Keratinocyte (primary cell): ENCODE measurements at places on chromosomes 16 and 17.

DNA sequence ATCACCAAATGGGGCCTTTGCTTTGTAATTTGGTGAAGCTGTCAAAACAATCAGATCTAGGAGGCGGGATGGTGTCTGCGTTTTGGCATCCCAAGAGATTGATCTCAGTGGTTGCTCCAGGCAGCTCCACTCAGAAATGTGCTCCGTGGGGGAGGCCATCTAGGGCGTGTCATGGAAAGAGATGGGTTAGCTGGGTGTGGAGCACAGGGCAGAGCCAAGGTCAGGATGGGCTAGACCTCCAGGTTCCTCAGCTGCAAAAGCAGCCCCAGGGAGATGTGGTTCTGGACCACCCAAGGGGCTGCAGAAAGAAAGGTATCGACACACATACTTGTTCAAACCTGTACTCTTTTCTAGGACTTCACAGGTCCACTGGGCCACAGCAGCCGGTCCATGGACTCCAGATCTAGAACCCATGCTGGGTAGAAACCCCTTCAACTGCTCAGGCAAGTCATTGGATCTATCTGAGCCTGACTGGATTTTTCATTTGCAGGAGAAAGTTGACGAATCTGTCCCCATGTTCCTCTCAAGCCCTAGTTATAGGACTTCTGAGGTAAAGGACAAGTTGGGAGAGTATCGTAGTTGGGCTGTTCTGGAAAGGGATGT, 270.2 kb upstream of the RPL38 start:
- no peaks in the 10 kb centered on the region for H3K36me3 ChIP-seq
- peaks cover 5% of the 10 kb centered on the region for H3K27me3 ChIP-seq
- DNase-seq, result no peak
- H3K27ac ChIP-seq, result no peak overlapping the region
- no peaks in the 10 kb centered on the region for H3K4me1 ChIP-seq
- H3K4me3 ChIP-seq, result no peak overlapping the region

- peaks cover 7% of the 10 kb centered on the region for H3K4me1 ChIP-seq
- no peak for DNase-seq
- no peaks in the 10 kb centered on the region for H3K36me3 ChIP-seq
- no peak overlapping the region for H3K4me3 ChIP-seq
These were observed 13.8 kb downstream of the ITGB3 start for GRCh38 chr17:47267354-47267828.

DNA sequence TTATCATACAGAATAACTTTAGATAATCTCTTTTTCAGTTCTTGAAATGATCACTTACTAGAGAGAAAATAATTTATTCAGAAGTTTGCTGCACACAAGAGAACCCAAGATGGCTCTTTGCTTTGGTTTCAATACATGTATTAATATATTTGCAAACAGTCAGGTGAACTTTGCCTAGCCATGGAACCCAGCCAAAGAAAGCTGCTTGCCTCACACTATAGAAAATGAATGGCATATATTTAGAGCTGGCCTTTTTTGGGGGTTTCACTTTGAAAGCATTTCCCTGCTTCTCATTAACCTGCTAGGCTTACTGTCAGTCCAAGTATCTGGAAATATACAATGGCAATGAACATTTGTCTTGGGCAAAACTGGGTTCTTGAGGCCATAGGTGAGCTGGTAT, 75.3 kb downstream of the MRTFB start:
- peaks cover 5% of the 10 kb centered on the region for H3K4me1 ChIP-seq
- DNase-seq, result no peak
- H3K27me3 ChIP-seq, result no peaks in the 10 kb centered on the region
- H3K27ac ChIP-seq, result no peak overlapping the region
- no peaks in the 10 kb centered on the region for H3K36me3 ChIP-seq

DNA sequence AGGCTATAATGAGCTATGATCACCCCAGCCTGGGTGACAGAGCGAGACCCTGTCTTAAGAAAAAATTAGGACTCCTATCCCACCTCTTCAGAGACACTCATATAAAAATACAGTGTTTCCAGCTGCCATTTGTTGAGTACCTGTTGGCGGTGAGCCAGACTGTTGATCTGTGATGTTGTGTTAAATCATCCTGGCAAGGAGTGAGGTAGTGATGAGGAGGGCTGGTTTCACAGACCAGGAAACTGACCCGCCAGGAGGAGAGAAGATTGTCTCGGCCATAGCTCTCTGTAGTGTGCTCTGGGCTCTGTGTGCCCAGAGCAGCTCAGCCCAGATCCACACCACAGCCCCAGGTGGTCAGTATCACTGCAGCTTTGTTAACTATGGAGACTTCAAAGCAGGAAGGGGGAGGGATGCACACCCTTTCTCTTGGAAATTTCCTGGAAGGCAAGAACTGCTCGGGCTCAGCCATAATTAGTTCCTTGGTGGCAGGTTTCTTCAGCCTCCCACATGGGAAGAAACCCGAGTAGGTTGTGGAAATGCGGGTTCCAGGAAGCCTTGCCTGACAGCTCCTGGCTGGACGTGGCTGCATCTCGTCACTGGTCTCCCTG, 343.0 kb downstream of the SNX29 start:
- no peaks in the 10 kb centered on the region for H3K27me3 ChIP-seq
- H3K4me3 ChIP-seq, result no peak overlapping the region
- H3K36me3 ChIP-seq, result no peaks in the 10 kb centered on the region
- H3K4me1 ChIP-seq, result peaks cover 52% of the 10 kb centered on the region
- H3K27ac ChIP-seq, result no peak overlapping the region
